Globus pallidus (tissue), 1 donor: ENCODE measurements at places on chromosomes 7 and 10.

GRCh38 chr10:131062621-131063260, 248.8 kb downstream of the TCERG1L start:
- no peak for DNase-seq

DNA sequence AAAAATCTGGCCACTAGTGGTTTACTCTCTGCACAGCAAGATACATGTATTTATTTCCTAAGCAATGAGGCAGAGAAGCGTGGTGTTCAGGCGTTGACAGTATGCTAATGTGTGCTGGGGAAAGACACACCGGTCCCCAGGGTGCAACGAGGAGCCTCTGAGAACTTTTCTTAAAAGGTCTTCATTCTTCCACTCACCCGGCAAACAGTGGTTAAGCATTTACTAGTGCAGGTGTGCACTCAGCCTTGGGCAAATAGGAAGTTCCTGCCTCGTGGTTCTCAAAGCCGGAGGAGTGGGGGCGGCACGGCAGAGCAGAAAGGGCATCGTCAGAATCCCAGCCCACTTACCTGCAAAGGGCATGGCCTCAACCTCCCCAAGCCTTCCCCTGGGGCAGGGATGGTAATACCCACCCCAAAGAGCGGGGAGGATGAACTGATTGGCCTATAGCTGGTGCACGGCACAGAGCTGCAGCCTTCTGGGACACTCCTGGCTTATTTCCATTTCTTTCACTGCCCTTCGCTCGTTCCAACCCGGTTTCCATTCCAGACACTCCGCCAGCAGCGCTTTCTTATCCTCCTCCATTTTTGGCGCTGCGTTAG, 184.3 kb upstream of the CTBP2 start:
- DNase-seq: no peak

GRCh38 chr7:151172273-151173141, 5.0 kb upstream of the GBX1 start:
- peak; percentile 72 for DNase-seq

GRCh38 chr7:39721345-39721744, 98.0 kb downstream of the RALA start:
- no peak for DNase-seq

- DNase-seq: no peak
Observed at GRCh38 chr10:129969911-129970464, 5.9 kb upstream of the EBF3 start.

- DNase-seq: no peak
Observed at GRCh38 chr7:150866932-150867564, 14.7 kb downstream of the AOC1 start.

GRCh38 chr7:99953649-99954048, 22.2 kb downstream of the AZGP1 start:
- DNase-seq: no peak

GRCh38 chr7:114109721-114110120, 190.9 kb upstream of the PPP1R3A start:
- DNase-seq: no peak

GRCh38 chr10:112775381-112775780, 174.7 kb upstream of the TCF7L2 start:
- DNase-seq: no peak

- no peak for DNase-seq
Observed at GRCh38 chr10:12631787-12632562, 282.6 kb downstream of the CAMK1D start.

GRCh38 chr10:67883710-67884312, 645 bp upstream of the SIRT1 start:
- no peak for DNase-seq

DNA sequence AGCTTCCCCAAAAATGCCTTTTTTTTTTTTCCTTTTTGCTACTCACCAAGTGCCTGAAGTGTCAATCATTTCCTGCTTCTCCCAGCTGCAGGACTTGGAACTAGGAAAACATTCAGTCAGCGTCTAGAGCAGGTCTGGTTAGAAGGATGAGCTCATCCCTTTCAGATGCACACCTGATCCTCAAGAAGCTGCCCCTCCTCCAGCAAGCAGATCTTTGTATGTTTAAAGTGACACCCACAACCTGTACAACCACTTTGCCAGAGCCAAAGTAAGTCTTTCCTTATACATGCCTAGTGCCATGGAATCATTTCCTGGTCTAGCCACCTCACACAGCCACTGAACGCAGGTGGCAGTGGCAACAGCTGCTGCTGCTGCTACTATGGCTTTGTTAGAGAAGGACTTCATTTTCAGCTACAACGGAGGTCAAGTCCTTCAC, 10.4 kb upstream of the USP54 start:
- no peak for DNase-seq

DNA sequence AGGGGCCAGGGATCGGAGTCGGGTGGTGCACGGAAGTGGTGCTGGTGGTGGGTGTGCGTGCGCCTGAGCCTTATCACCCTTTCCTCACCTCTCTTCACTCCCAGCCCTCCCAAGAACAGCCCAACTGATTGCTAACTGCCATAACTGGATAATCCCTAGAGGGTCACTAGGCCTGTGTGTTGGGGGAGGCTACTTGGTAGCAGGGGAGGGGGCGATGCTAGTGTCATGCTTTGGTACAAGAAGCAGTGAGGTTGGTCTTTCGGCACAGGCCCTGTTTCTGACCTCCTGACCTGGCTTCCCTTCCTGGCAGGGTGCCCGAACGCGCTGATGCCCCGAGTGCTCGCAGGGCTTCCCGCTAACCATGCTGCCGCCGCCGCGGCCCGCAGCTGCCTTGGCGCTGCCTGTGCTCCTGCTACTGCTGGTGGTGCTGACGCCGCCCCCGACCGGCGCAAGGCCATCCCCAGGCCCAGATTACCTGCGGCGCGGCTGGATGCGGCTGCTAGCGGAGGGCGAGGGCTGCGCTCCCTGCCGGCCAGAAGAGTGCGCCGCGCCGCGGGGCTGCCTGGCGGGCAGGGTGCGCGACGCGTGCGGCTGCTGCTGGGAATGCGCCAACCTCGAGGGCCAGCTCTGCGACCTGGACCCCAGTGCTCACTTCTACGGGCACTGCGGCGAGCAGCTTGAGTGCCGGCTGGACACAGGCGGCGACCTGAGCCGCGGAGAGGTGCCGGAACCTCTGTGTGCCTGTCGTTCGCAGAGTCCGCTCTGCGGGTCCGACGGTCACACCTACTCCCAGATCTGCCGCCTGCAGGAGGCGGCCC, 652 bp downstream of the KAZALD1 start:
- no peak for DNase-seq

- no peak for DNase-seq
Observed at GRCh38 chr10:117534321-117535297, 7.9 kb upstream of the EMX2 start.

DNA sequence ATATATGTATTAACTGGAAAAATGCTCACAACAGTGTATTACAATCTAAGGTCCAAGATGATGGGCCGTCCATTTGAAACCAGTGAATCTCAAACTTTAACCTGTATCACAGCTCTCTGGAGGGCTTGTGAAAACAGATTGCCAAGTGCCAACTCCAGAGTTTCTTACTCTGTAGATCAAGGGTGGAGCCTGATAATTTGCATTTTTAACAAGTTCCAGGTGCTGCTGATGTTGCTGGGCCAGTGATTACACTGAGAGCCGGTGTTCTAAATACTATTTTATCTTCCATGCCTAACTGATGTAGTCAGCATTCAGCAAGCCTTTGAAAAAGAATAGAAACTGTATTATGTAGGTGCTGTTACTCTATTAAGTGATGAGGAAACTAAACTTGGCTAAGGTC, 269.9 kb upstream of the FERD3L start:
- no peak for DNase-seq

DNA sequence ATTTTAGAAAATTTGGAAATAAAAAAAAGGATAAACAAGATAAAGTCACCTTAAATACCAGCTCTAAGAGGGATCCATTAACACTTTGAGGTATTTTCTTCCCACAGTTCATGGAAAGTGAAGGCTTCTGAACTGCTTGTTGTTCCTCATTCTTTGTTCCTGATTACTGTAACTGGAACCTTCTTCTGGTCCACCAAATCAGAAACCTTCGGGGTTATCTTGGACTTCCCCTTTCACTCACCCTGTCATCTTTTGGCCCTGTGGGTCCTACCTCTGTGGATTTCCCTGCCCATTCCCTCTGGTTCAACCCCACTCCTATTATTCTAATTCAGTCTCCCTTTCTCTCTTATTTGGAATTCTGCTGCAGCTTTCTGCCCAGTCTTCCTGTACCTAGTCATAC, 116.5 kb upstream of the PRPS1L1 start:
- peak; percentile 42 for DNase-seq

GRCh38 chr7:106346678-106347217, 62.0 kb upstream of the NAMPT start:
- peak; percentile 1 for DNase-seq

- DNase-seq: no peak
Observed at GRCh38 chr10:114301177-114301576, 62.1 kb downstream of the VWA2 start.

DNA sequence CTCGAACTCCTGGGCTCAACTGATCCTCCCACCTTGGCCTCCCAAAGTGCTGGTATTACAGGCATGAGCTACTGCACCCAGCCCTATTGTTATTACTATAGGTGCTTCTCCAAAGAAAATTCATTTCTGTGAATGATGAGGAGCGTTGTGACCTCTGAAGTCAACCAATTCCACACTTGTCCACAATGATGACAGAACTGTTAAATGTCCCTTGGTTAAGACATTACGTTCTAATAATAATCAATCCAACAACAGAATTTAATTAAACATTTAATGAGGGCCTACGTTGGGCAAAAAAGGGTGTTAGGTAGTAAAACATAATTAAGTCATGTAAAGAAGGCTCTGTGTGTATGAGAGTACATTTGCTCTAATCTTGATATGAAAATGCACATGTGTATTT, 18.2 kb downstream of the POLR3A start:
- DNase-seq: no peak

DNA sequence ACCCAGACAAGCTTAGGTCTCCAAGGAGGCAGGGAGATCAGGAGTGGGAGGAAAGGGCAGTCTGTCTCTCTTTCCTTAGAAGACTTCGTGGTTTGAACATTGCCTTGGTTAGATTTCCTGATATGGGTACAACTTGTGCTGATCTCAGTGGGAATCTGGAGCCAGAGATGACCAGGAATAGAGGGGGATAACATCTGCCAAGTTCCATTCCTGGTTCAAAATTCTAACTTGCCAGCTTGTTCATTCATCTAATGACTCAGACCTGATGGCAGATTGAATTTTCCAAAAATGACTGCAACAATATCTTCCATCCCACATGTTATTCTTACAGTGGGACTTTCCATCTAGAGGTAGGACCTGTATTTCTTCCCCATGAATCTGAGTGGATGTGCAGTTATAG, 394.3 kb upstream of the PODXL start:
- no peak for DNase-seq

DNA sequence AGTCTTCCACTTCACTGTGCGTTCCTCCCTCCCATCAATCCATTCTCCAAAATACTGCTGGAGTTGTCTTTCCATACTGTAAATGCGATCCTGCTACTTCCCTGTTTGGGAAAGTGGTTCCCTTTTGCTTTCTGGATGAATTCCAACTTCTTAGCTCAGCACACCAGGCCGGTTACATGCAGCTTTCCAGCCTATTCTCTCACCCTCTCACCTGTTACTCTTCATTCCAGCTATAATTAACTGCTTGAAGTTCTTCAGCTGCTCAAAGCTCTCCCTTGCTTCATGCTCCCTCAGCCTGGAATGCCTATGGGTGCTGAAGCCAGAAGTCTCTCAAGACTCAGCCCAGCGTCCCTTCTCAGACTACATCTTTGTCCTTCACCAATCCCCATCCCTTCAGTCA, 6.0 kb upstream of the ZNRF2 start:
- no peak for DNase-seq

DNA sequence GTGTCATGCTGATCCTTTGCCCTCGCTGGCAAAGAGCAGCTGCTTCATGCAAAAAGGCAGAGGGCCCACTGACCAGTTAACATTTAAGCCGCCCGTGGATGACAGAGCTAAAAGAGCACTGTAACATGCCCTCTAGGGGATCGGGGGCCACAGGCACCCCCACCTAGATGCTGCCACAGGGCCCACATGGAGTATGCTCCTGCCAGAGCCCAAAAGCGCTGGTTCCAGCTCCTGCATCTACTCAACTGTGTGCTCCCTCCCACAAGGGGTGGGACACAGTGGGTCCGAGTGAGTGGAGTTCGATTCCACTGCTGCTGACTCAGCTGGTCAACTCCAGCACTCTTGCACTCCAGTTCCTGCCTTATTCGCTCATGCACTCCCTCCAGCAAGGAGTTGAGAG, 199.8 kb upstream of the CNTNAP2 start:
- DNase-seq: no peak

DNA sequence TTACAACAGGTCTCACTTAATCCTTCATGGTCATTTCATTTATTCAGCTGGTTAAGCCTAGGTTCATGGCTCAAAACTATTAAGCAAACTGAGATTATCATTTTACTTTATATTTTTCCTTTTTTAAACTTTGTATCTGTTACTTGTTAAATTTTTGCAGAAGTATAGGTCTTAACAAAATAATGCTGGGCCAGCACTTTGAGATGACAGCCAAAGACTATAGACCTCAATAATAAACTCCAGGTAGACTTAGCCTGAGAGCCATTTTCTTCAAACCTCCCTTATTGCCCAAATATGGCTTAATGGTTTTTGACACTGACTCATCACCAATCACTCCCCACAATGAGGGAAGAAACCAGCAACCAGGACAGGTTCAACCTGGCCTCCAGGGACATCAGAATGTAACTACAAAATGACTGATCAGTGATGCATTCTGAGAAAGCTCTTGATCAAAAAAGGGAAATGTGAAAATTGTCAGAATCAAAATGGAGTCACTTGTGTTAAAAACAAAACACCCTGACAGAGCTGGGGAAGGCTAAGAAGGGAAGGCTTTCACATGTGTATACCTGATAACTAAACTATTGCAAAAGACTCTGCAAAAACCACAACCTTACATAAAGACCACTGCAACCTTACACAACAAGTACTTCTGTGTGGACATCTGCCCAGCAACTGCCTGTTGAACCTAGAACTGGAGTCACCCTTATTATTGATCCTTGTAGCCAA, 2.1 kb upstream of the CCDC126 start:
- DNase-seq: no peak

- no peak for DNase-seq
Observed at GRCh38 chr10:75023074-75023473, 88.4 kb upstream of the SAMD8 start.

- no peak for DNase-seq
Observed at GRCh38 chr7:100875356-100875751, 451 bp downstream of the SRRT start.

DNA sequence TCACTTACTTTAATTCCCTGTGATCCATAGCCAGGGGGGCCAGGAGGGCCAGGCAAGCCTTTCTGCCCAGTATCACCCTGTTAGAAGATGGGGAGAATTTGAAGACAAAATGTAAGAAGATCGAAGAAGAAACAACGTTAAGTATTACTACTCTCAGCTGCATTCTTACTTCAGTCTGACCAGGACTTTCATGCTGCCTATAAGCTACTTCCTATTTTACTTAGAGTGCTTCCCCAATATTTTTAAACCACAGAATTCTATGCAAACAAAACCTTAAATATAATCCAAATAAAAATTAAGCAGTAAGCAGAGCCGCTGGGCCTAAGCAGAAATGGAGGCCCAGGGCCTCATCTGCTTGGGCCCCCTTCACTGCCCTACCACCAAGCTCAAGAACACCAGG, 117.8 kb downstream of the COL28A1 start:
- DNase-seq: no peak

- no peak for DNase-seq
Observed at GRCh38 chr10:132304756-132305509, 2.8 kb downstream of the STK32C start.
